Mesenteric fat pad (tissue), 1 donor: ENCODE measurements at places on chromosomes 16 and 17. TPM values are rescaled to one million over a fixed set of nuclear protein-coding genes. Genes with fewer than 3 reads are reported as not detected.

The SHISA6 gene
- total RNA-seq, result 1.2 TPM

The NPB gene
- total RNA-seq, result not detected

The BRCA1 gene
- total RNA-seq, result 3.4 TPM

The SRCIN1 gene
- 10.1 TPM for total RNA-seq

The CEP295NL gene
- 6.5 TPM for total RNA-seq

The KIF19 gene
- total RNA-seq, result 1.9 TPM

The TLCD1 gene
- 3.4 TPM for total RNA-seq

DNA sequence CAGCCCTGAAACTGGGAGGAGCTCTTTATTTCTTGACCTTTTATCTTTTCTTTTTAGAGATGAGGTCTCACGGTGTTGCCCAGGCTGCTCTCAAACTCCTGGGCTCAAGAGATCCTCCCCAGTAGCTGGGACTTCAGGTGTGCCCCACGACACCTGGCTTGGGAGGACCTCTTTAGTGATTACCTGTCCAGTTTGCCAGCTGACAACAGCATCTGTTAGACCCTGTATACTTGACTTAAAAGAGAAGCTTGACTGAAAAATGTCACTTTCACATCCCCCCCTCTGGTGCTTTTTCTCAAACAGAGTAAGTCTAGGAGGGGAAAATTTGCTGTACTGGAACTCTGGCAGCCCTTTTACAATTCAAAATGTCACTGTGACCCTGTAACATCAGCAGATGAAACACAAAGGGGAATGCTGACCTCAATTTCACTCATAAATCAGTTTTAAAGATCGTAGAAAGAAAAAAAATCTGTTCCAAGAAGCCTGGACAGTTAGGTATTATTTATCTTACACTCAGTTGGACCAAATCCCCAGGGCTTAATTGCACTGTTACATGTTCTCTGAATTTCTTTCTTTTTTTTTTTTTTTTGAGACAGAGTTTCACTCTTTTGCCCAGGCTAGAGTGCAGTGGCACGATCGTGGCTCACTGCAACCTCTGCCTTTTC lies 1.8 kb upstream of the ERN1 start:
- no peak for DNase-seq

DNA sequence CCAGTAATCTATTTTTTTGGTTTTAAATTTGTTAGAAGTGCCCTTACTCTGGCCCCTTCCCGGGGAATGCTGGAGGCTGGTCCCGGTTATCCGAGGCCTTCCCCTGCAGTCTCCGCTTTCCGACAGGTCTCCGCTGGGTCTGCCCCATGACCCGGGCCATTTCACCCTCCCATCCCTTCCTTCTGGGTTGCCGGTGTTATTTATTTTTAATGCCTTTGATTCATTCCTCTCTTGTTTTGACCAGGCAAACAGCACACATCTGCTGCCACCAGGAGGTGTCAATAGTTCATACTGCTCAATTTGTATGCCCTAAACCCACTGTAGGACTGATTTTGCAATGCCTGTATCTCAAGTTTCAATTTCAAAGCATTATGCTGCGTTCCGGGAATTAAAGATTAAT lies 113.2 kb upstream of the IRX5 start:
- no peak for DNase-seq

GRCh38 chr17:36148559-36149295 lies 27.7 kb downstream of the TBC1D3B start:
- peak; percentile 96 for DNase-seq

DNA sequence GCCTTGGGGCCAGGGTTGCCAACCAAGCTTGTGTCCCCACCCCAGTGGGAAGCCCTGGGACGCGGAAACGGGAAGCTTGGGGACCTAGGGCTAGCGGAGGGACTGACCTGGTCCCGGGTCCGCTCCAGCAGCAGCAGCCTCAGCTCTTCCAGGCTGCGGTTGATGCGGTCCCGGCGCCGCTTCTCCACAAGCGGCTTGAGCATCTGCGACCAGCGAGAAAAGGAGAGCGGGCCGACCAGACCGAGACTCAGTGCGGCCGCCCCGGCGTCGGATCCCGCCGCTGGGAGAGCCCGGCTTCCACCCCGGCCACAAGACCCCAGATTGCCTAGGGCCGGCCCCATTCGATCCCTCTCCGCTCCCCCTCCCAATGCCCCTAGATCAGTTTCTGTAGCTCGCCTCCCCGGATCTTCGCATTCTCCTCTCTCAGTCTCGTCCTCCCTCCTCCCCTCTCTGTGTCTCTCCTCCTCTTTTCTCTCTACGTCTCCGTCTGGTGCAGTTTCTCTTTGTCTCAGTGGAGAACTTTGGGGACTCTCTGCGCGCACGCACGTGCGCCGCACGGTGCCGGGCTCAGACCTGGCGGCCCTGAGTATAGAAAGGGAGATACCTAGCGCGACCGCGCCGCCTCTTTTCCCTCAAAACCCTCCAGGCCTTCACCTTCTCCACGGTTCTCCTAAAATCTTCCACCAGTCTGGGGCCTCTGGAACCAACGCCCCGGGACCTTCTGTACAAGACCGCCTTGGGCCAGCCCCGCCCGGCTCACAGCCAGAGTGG lies 797 bp downstream of the HES7 start:
- DNase-seq, result no peak

GRCh38 chr17:33280162-33280943 lies 12.7 kb downstream of the ASIC2 start:
- no peak for DNase-seq

- no peak for DNase-seq
Observed at GRCh38 chr17:47956791-47957590, 692 bp downstream of the PRR15L start.

DNA sequence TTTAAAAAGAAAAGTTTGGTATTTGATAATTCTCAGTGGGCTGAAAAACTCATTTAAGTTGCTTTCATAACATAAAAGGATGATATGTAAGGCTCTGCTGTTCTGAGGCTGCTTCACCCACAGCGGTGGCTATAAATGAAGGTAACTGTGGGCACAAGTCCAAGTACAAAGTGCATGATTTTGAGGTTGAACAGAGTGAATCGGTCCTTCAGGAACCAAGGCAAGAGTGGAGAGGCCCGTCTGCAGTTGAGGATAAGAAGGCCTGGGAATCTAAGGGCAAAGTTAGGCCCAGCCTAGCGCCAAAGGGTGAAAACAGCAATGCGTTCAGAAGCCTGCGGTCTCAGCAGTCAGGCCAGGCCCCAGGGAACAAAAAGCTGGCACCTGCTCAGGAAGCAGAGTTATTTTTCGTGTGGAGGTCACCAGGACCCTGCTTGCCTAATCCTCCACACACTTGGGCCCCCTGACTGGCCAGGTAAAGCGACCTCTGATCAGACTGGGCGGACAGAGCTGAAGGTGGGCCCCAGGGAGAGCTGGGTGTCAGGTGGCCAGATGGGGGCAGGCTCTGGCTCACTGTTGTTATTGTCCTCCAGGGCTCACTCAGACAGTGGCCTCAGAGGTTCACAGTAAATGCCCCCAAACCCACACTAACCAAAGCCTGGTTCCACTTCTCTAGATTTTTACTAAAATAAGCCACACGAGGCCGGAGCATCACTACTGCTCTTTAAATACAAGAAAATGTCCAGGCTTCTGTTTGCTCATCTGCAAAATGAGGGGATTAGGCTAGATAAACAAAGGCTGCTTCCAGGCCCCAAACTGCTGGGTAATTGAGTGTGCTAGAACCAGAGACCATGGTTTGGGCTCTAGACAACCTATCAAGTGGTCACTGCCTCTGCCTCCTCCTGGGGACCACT lies 46.5 kb downstream of the TEX2 start:
- no peak for DNase-seq

GRCh38 chr17:17769869-17770631 lies 66.7 kb downstream of the SREBF1 start:
- DNase-seq, result no peak

GRCh38 chr17:35064516-35065215 lies 1.2 kb upstream of the RFFL start:
- DNase-seq, result no peak

DNA sequence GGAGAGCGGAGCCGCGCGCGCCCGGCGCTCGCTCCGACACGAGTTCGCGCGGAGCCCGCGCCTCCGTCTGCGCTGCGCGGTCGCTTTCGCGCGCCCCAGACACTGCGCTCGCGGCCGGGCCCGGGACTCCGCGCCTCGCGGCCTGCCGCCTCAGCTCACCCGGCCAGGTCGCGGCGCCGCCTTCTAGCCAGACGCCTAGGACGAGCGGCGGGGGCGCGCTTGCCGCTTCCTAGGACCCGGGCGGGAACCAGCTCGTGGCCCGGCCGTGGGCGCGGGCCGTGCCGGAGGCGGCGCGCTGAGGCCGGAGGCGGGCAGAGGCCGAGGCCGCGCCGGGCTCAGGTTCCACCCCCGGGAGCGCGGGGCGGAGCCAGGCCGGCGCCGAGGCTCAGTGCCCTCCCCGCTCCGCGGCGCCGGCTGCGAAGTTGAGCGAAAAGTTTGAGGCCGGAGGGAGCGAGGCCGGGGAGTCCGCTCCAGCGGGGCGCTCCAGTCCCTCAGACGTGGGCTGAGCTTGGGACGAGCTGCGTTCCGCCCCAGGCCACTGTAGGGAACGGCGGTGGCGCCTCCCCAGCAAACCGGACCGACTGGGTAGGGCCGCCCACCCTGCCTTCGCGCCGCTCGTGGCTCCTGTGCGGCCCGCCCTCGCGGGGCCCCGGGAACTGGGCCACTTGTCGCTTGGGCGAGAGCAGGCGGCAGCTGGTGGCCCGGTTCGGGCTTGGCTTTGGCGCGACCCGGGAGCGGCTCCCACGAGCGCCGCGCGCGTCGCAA lies at the start of gene SPHK1:
TSS of gene SPHK1 (plus strand) at position 388 of the 765 bp plus-strand sequence. CDS start 1,036 bp downstream, outside the sequence.
- no peak for DNase-seq

DNA sequence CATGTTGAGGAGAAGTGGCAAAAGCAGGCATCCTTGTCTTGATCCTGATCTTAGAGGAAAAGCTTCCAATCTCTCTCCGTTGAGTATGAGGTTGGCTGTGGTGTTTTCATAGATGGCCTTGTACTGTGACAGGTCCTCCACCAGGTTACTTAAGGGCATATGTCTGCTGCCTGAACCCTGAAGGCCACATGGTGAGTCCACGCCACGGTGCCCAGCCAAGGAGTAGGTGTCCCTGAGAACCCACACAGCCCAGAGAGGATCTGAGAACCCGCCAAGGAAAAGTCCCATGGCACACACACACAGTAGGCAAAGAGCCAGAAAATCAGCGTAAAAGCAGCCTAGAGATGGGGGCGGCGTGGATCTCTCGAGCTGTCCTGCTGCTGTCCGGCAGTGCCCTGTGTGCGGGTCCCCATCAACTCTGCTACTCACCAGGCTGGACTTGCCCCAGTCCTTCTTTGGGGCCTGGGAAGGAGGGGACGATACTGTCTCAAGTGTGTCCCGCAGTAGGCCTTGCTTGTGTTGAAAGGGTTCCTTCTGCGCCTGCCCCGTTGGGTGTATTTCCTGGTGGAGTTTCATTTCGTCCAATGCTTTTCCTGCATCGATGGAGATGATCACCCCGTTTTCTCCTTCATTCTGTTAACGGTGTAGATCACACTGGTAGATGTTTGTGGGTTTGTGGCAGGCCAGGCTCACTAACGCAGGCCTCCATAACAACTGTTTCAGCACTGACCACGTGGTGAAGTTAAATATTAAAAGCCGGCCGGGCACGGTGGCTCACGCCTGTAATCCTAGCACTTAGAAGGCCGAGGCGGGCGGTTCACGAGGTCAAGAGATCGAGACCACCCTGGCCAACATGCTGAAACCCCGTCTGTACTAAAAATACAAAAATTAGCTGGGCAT lies 90.8 kb upstream of the DNAH17 start:
- DNase-seq, result no peak

DNA sequence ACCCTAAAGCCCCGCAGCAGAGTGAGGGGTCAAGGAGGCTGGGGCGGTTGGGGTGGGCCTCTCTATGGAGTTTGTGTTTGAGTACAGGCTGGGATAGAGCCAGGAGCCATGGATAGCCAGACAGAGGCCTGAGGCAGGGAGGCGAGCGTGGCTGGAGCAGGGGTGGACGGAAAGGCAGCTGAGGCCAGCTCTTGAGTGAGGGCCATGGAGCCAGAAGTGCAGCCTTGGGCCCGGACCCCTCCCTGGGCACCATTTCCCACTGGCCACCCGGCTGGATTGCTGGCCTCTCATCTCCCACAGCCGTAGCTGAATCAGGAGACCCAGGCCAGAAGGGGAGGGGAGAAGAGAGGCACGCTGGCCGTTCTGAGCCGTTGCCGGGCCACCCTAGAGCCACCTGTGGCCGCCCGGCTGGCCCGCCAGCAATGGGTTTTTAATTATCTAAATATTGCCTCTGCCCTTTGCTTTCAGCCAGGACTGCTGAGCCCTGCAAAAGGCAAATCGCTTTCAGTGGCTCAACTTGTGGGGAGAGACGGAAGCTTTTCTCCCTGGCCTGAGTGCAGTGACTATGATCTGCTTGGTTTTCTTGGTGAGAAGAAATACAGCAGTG lies 75.2 kb upstream of the GSE1 start:
- no peak for DNase-seq

DNA sequence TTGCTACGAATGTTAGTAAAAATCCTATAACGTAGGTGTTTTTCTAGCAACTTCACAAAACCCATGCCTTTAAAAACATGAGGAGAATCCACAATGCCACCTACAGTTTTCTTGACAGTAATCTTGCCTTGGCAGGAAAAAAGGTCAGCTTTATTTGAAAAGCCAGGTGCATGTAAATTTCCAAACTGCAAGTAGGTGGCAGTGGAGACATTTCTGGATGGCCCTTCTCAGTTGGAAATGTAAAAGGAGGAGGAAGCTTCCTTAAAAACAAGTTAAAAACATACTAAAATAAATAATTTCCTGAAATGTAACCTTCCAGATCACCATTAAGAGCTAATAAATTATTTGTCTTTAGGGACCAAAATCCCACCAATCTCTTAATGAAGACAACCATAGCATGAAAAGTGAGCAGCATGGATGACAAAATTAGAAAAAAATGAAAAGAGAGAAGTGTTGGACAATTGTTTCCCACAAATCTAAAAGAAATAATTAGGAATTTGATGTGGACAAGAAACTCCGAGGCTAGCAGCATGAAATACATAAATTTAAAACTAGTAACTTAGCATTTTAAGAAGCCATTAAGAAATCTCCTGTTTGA lies 152.2 kb downstream of the SNX11 start:
- no peak for DNase-seq

DNA sequence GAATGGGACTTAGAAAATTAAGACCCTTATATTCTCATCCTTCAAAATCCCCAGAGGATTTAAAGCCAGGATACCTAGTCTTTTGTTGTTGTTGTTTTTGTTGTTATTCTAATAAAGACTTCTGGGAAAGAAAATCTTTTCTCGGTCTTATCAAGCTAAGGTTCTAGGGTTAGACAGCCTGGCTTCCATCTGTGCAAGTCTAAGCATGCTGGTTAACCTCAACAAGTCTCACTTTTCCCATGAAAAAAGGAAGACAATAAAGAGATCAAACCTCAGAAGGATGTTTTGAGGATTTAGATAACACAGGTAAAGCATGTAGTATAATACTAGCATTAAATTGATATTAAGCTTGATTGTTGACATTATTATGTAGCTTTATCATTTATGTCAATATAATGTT lies 486.4 kb upstream of the SOX9 start:
- no peak for DNase-seq
